COLO829 (cell line): ENCODE measurements at places on chromosomes 16 and 17.

DNA sequence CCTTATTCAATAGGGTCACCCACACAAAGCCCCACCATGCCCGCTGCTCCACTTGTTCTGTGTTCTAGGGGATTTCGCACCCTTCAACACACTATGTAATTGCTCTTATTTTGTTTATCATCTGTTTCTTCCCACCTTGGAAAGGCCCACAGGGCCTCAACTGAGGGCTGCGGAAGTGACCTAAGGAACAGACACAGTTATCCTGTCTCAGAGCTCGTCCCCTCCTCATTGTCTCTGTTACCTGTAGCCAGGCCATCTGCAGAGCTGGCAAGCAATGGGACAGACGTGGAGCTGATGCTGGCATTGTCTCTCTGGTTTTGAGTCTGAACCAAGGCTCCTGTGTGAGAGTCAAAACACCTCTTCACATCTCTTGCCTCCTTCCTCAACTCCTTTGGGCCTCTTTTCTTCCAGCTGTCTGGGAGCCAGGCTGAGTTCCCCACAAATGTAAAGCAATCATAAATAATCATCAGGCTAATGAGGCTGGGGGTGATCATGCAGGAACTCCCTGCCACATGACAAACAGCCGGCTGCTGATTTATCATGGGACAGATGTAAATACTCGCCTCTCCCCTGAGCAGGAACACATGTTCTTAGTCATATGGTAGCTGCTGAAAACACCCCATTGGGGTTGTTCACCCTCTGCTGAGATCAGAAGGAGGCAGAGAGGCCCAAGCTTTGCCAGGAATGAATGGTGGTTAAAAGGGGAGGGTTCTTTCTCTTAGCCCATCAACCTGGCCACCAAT lies 71.9 kb downstream of the AXIN2 start:
- no peak for DNase-seq

- DNase-seq = no peak
Observed at GRCh38 chr17:33050611-33051140, 59.0 kb downstream of the SPACA3 start.

- no peak for DNase-seq
Observed at GRCh38 chr16:88779406-88780141, 5.4 kb downstream of the PIEZO1 start.

- DNase-seq = no peak
Observed at GRCh38 chr17:49495842-49496182, 719 bp downstream of the NGFR start.

DNA sequence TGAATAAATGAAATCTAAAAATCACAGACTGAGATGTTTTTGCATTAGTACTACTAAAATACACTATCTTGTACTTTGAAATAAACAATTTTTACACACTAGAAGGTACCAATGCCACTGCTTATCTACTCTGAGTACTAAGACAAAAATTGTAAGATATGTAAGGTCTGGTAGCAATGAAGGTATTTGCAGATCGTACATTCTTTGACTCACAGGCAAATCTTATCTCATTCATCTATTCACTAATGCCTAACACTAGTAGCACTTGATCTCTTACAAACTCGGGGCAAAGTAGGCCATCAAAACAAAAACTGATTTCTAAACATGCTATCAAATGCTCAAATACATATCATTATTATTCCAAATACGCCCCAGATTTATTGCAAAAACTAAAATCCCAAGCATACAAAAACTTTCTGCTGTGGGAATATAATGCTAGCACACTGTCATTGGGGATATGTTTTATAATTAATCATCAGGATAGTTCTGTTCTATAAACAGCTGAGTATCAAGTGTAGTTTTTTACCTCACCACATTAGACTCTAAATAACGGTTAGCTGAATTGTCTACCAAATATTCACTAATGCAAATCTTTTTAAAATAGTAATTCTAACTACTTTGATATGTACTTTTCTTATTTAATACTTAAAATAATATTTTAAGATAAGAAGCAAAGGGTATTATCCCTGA lies 68.0 kb downstream of the MED13 start:
- no peak for DNase-seq

DNA sequence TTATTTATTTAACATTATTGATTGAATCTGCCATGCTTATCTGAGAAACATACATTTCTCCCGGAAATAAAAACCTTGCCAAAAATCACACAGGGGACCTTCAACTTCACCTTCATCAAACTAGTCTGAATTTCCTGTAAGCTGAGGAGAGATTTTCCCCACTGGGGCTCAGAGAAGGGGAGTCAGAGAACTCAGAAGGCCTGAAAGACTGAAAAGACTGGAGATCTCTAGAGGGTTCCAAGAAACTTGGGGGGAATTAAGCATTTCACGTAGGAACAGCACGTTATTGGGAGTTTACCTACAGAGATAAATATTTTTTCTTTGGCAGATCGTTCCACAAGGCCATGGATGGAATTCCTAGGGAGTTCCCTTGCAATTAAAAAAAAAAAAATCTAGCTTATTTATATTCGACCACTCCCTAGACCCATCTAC lies 528 bp upstream of the NOL11 start:
- DNase-seq = no peak

- no peak for DNase-seq
Observed at GRCh38 chr16:88274847-88275246, 107.9 kb upstream of the ZNF469 start.

DNA sequence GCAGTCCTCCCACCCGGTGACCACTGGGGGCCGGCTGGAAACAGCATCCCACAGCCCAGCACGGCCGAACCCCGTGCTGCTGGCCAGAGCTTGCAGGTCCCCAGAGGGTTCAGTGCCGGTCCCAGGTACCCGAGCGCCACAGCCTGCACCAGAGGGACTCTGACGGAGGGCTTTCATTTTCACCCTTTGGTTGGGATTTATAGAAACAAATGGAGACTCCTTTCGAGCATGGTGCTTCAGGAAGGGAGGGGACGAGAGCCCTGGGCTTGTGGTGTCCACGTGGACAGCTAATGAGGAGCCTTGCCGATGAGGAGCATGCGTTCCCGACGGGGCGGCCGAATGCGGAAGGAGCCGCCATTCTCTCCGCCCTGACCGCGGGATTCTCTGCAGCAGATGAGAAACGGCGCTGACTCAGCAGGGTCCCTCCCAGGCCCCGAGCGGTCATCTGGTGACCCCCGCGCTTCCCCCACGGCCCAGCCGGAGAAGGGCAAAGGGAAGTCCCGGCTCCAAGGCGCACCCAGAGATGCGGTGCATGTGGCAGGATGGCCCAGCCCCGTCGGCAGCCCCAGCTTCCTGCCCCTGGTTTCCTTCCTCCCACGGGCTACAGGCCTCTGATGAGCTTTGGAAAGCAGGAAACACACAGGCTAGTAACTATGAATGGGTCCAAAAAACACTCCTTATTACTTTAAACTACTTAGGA lies 9.8 kb downstream of the SLC38A10 start:
- DNase-seq = no peak

GRCh38 chr16:14464796-14465195 lies 165.3 kb downstream of the PARN start:
- DNase-seq = no peak

- DNase-seq = no peak
Observed at GRCh38 chr17:14793237-14793636, 471.9 kb downstream of the PMP22 start.

- DNase-seq = no peak
Observed at GRCh38 chr16:17213974-17214373, 256.8 kb downstream of the XYLT1 start.

DNA sequence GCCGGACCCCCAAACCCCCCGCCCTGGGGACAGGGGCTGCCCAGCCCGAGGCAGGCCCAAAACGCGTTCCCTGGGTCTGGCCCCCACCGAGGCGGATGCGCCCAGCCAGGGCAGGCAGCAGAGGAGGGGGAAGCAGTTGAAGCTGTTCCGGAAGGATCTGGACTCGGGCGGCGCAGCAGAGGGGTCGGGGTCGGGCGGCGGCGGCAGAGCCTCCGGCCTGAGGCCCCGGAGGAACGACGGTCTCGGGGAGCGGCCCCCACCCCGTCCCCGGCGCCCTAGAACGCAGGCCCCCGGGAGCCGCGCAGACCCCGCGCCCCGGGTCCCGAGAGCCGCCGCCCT lies 22.9 kb upstream of the ZFPM1 start:
- no peak for DNase-seq

GRCh38 chr16:3214904-3215600 lies 19.9 kb downstream of the ZNF200 start:
- DNase-seq = no peak

GRCh38 chr17:77352996-77353395 lies 212.2 kb downstream of the SEC14L1 start:
- DNase-seq = no peak

- no peak for DNase-seq
Observed at GRCh38 chr17:81254955-81255717, 16.0 kb downstream of the NDUFAF8 start.

GRCh38 chr16:22184615-22184968 lies 21.5 kb upstream of the EEF2K start:
- no peak for DNase-seq
